ENCODE measurements at places on chromosomes 12 and 14. TPM values are rescaled to one million over a fixed set of nuclear protein-coding genes. Genes with fewer than 3 reads are reported as not detected.

GRCh38 chr12:53053218-53054111 is 3.6 kb downstream of the TNS2 start:
- no peaks in the 10 kb centered on the region for H3K27me3 ChIP-seq
- H3K36me3 ChIP-seq: no peaks in the 10 kb centered on the region
- H3K4me3 ChIP-seq: peak overlapping the region; percentile 97
- H3K27ac ChIP-seq: peak overlapping the region; percentile 89
- peaks cover 17% of the 10 kb centered on the region for H3K4me1 ChIP-seq

DNA sequence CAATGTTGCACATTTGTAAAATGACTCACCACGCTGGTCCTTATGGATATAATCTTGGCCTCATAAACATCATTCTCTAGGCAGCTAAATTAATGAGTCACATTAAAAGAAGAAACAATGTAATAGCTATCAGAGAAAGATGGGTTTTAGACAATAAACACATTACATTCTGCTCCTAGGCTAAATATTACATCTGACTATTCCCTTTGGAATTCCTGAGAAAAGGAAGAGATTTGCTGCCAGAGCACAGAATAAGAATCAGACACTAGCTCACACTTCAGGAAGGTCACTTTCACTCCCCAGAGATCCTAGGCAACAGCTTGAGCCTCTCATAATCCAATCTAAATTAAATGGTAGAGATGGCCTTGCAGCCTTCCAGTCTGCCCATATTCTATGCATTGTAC is 218.2 kb downstream of the PTPRO start:
- no peaks in the 10 kb centered on the region for H3K36me3 ChIP-seq
- H3K4me1 ChIP-seq: peaks cover 12% of the 10 kb centered on the region
- no peak overlapping the region for H3K27ac ChIP-seq
- no peak for DNase-seq
- no peaks in the 10 kb centered on the region for H3K27me3 ChIP-seq

The TAS2R9 gene
- not detected for total RNA-seq

- no peaks in the 10 kb centered on the region for H3K27me3 ChIP-seq
- no peak overlapping the region for H3K4me3 ChIP-seq
- no peak for DNase-seq
- H3K36me3 ChIP-seq: no peaks in the 10 kb centered on the region
- H3K27ac ChIP-seq: no peak overlapping the region
These were observed 19.6 kb upstream of the PPP1R13B start for GRCh38 chr14:103867020-103867419.

DNA sequence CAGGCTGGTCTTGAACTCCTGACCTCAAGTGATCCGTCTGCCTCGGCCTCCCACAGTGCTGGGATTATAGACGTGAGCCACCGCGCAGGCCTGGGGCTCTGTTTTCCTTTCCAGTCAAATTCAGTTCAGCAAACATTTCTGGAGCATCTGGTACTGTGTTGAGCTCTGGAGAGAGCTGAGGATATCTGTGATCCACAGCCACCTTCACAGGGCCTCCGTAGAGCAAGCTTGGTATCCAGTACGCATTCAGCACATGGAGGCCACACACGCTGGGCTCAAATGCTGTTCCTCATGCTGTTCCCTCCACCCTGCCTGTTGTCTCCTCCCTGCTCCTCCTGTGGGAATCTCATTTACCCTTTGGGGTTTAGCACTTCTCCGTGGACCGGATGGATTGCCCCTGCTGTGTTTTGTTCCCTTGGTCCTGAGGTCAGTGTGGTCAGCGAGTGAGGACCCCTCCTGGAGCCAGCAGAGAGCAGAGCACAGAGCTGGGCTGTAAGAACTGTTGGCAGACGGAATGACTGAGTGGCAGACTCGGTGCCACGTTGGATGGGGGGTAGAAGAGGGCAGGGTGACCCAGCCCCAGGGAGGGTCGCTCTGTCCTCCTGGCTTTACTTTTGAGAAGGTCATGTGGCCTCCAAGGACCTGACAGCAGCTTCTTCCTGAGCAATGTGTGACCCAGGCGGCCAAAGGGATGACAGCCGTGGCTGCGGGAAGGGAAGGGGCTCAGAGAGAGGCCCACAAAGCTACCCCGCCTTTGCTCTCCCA is 891 bp downstream of the RPS6KL1 start:
- H3K36me3 ChIP-seq: no peaks in the 10 kb centered on the region
- H3K4me3 ChIP-seq: peak overlapping the region; percentile 81
- no peak for DNase-seq
- H3K4me1 ChIP-seq: peaks cover 1% of the 10 kb centered on the region
- H3K27me3 ChIP-seq: peaks cover 18% of the 10 kb centered on the region
- peak overlapping the region; percentile 76 for H3K27ac ChIP-seq

- H3K27me3 ChIP-seq: no peaks in the 10 kb centered on the region
- H3K4me3 ChIP-seq: no peak overlapping the region
- DNase-seq: no peak
- H3K27ac ChIP-seq: no peak overlapping the region
These were observed 38.7 kb upstream of the CRY1 start for GRCh38 chr12:107131832-107132616.

The RNASE4 gene
- total RNA-seq: 0.73 TPM

- H3K4me1 ChIP-seq: peaks cover 26% of the 10 kb centered on the region
- H3K4me3 ChIP-seq: no peak overlapping the region
- DNase-seq: no peak
- H3K27me3 ChIP-seq: peaks cover 14% of the 10 kb centered on the region
These were observed 1.9 kb downstream of the MNAT1 start for GRCh38 chr14:60736494-60736893.

GRCh38 chr14:35140718-35141581 is 18.6 kb downstream of the PRORP start:
- peaks cover 29% of the 10 kb centered on the region for H3K36me3 ChIP-seq
- H3K4me3 ChIP-seq: no peak overlapping the region
- no peak overlapping the region for H3K27ac ChIP-seq
- H3K27me3 ChIP-seq: no peaks in the 10 kb centered on the region

GRCh38 chr12:120139958-120140357 is 23.4 kb upstream of the RAB35 start:
- peaks cover 80% of the 10 kb centered on the region for H3K36me3 ChIP-seq
- H3K27me3 ChIP-seq: no peaks in the 10 kb centered on the region
- H3K4me3 ChIP-seq: no peak overlapping the region
- no peak for DNase-seq
- H3K4me1 ChIP-seq: no peaks in the 10 kb centered on the region
- no peak overlapping the region for H3K27ac ChIP-seq

DNA sequence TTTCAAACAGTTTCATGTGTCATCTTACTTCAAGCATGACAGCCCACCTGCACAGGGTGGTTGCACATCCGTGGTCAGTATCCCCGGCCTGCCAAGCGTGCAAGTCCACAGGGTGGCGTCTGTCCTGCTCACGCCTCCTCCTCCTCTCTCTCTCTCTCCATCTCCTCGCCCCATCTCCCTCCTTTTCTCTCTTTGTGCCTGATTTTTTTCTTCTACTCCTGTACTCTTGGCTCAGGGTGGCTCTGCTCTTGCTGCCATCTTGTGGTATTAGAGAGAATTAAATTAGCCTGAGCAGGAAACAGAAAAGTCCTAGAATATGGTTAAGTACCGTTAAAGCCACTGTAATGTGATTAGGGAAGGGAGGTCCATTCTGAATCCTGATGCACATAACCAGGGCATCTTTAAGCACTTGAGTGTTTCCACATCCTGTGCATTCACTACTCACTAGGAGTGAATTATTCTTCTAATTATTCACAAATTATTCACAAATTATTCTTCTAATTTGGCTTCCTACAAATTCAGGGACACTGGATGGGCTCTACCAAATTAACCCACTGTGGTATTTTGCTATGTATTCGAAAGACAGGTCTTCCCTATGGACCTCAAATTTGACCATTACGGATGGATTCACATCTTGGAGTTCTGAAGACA is 25.5 kb upstream of the DTX1 start:
- H3K27ac ChIP-seq: no peak overlapping the region
- no peak overlapping the region for H3K4me3 ChIP-seq
- H3K4me1 ChIP-seq: no peaks in the 10 kb centered on the region
- no peak for DNase-seq

- H3K4me1 ChIP-seq: peaks cover 31% of the 10 kb centered on the region
- no peak for DNase-seq
- H3K27me3 ChIP-seq: no peaks in the 10 kb centered on the region
These were observed 52.1 kb downstream of the RCOR1 start for GRCh38 chr14:102644523-102644922.

The TMEM132C gene
- total RNA-seq: not detected

- H3K27ac ChIP-seq: peak overlapping the region; percentile 93
- H3K27me3 ChIP-seq: no peaks in the 10 kb centered on the region
- DNase-seq: no peak
- H3K36me3 ChIP-seq: peaks cover 7% of the 10 kb centered on the region
- H3K4me3 ChIP-seq: peak overlapping the region; percentile 33
- H3K4me1 ChIP-seq: peaks cover 86% of the 10 kb centered on the region
These were observed 28.8 kb upstream of the GZMB start for GRCh38 chr14:24662753-24663152.

The TAS2R30 gene
- 2.9 TPM for total RNA-seq

DNA sequence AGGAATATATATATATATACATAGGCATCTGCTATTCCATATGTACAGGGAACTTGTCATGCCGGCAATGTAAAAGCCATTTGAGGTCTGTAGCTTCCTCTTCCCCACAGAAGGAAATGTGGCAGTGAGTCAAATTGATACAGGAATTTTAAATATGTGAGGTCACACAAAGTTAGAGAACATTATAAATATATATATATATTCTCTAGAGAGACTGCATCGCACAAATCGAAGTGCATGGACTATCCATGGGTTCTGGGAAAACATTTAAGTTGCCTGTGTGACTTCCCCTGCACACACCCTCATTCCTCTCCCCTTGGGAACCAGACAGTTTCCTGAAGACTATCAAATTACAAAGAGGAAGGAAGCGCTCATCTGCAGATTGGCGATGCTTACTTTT is 100.9 kb upstream of the CCDC91 start:
- H3K4me1 ChIP-seq: peaks cover 6% of the 10 kb centered on the region
- no peak overlapping the region for H3K4me3 ChIP-seq
- H3K36me3 ChIP-seq: no peaks in the 10 kb centered on the region
- no peak for DNase-seq

GRCh38 chr12:59186451-59186850 is 266.1 kb upstream of the LRIG3 start:
- H3K27ac ChIP-seq: no peak overlapping the region
- no peak overlapping the region for H3K4me3 ChIP-seq
- no peaks in the 10 kb centered on the region for H3K36me3 ChIP-seq
- no peak for DNase-seq
- no peaks in the 10 kb centered on the region for H3K27me3 ChIP-seq
- H3K4me1 ChIP-seq: no peaks in the 10 kb centered on the region

The WNT5B gene
- 0.76 TPM for total RNA-seq

The TEX52 gene
- not detected for total RNA-seq

The KSR2 gene
- total RNA-seq: 0.05 TPM

- H3K27ac ChIP-seq: no peak overlapping the region
- no peak for DNase-seq
- H3K27me3 ChIP-seq: no peaks in the 10 kb centered on the region
- H3K4me3 ChIP-seq: no peak overlapping the region
- peaks cover under 1% of the 10 kb centered on the region for H3K4me1 ChIP-seq
- no peaks in the 10 kb centered on the region for H3K36me3 ChIP-seq
These were observed 197.3 kb upstream of the DDHD1 start for GRCh38 chr14:53350429-53350828.

DNA sequence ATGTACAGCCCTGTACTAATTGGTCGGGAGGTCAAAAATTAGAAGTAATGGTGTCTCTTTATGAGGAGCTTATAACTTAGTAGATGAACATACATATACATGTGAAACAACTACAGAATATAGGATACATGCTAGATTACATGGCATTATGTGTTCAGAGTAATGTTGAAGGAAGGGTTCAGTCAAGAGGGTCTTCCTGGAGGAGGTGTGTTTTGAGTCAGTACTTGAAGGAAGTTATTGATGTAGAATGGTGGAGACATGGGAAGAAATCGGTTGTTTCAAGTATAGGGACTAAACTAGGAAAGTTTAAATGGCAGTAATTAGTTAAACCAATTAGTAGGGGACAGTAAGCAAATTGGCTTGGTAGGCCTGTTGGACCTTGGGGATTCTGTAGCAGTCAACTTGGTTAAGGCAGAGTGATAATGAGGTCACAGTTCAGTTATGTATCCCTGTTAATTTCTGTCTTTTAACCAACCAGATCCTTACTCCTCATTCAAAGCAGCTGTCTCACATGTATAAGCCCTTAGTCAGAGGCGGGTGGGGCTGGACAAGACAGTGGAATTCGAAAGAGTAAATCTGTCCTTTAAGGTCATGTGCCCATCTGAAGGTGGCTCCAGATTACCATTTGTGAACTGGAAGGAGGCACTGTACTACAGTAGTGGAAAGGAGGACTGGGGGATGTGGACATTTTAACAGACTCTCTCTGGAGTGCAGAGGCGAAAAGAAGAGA is 3.5 kb upstream of the ANKRD52 start:
- H3K27me3 ChIP-seq: no peaks in the 10 kb centered on the region
- no peak for DNase-seq
- no peaks in the 10 kb centered on the region for H3K36me3 ChIP-seq
- H3K4me1 ChIP-seq: peaks cover 15% of the 10 kb centered on the region
- no peak overlapping the region for H3K4me3 ChIP-seq
- no peak overlapping the region for H3K27ac ChIP-seq

GRCh38 chr12:98151984-98152383 is 363.4 kb upstream of the TMPO start:
- H3K27ac ChIP-seq: no peak overlapping the region
- no peak for DNase-seq
- H3K4me3 ChIP-seq: no peak overlapping the region
- no peaks in the 10 kb centered on the region for H3K27me3 ChIP-seq
- no peaks in the 10 kb centered on the region for H3K36me3 ChIP-seq

DNA sequence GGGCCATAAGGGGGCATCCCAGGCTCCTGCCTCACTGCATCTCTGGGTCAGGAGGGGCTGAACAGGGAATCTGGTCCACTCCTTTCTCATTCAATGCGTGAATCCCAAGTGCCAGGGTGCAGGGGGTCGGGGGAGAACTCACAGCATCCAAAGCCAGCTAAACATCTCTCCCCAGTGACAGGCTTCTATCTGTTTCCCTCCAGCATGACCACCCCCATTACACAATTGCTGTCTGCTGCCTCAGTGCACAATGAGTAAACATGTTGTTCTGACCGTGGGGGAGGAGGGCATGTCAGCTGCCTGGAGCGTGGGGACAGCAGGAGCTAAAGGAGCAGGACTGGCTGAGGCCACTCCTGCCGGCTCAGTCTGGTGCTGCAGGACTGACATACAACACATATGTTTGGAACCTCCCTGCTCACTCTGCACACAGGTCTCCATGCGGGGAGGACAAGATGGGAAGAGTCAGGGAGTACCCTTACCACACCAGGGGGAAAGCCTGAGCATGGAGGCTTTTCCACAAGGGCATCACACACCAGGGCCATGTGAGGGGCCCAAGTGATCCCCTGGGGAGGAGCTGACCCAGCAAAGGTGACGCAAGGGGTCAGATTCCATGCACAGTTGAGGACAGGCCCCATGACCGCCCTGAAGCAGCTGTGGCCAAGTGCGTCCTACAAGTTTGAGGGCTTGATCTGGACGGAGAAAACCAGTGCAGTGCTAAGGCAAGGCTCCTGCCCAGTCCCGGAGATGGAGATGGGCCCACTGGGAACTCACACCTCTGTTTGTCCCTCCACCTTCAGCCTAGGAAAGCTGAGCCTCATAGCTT is 1.4 kb downstream of the TNS2 start:
- peaks cover 2% of the 10 kb centered on the region for H3K27me3 ChIP-seq
- no peak for DNase-seq
- H3K27ac ChIP-seq: peak overlapping the region; percentile 43
- no peaks in the 10 kb centered on the region for H3K36me3 ChIP-seq
- no peak overlapping the region for H3K4me3 ChIP-seq
- H3K4me1 ChIP-seq: peaks cover 22% of the 10 kb centered on the region

- H3K36me3 ChIP-seq: no peaks in the 10 kb centered on the region
- H3K27me3 ChIP-seq: no peaks in the 10 kb centered on the region
- no peak overlapping the region for H3K4me3 ChIP-seq
- H3K4me1 ChIP-seq: no peaks in the 10 kb centered on the region
These were observed 513.4 kb upstream of the FLRT2 start for GRCh38 chr14:85016496-85016895.
